ENCODE measurements at places on chromosomes 1 and 21.

DNA sequence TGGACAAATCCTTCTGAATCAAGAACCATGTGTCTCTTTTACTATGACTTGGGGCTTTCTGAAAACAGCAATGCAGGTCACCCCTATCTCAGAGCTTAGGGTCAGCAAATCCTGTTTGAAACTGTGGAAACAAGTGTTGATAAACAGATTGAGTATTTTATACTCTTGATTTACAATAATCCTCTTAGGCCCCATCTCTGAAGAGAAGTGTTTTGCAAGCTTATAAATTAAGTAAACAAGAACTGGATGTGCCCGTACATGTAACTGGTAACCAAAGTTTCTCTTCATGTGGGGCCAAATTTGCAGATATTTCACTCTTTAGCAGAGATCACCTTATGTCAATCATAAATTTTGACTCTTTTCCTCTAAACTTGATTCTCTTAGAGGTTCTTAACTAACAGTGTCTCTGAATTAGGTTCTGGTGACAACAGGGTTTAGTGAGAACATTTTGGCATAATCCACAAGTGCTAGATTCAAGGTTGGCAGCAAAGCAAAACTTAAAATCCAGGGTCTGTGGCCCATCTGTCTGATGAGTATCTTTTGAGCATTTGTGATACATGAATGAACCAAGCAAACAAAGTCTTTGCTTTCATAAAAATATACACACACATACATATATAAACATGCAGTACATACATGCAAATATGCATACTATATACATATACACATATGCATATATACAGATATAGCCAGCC is 183.0 kb upstream of the HOOK1 start:
- no peaks in the 10 kb centered on the region for H3K4me1 ChIP-seq
- no peak for ATAC-seq
- no peak overlapping the region for H3K4me3 ChIP-seq
- H3K36me3 ChIP-seq: peaks cover 9% of the 10 kb centered on the region

DNA sequence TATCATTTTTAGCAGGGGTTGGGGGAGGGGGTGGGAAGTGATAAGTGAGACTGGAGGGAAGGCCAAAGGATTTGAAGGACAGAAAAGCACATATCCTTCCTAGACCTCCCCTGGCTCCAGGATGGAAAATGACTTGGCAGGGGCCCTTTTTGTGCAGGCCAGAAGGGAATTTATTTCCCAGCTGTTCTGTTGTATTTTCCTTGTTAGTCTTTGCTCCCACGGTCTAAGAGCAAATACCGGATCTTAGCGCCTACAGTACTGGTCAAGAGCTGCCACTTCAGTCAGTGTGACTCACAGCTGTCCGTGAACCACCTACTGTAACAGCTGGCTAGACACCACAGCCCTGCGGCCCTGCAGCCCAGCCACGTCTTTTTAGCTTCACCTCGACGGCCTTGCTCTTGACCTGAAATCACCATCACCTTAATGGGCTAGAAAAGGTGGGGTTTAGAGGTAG is 51.0 kb upstream of the ERRFI1 start:
- no peaks in the 10 kb centered on the region for H3K36me3 ChIP-seq
- no peaks in the 10 kb centered on the region for H3K4me1 ChIP-seq
- ATAC-seq: no peak
- peaks cover 58% of the 10 kb centered on the region for H3K27me3 ChIP-seq

- ATAC-seq: no peak
- no peaks in the 10 kb centered on the region for H3K27me3 ChIP-seq
- H3K4me1 ChIP-seq: no peaks in the 10 kb centered on the region
- no peak overlapping the region for H3K27ac ChIP-seq
- no peaks in the 10 kb centered on the region for H3K36me3 ChIP-seq
Measured at GRCh38 chr1:115404911-115405310, 66.9 kb upstream of the NGF start.

DNA sequence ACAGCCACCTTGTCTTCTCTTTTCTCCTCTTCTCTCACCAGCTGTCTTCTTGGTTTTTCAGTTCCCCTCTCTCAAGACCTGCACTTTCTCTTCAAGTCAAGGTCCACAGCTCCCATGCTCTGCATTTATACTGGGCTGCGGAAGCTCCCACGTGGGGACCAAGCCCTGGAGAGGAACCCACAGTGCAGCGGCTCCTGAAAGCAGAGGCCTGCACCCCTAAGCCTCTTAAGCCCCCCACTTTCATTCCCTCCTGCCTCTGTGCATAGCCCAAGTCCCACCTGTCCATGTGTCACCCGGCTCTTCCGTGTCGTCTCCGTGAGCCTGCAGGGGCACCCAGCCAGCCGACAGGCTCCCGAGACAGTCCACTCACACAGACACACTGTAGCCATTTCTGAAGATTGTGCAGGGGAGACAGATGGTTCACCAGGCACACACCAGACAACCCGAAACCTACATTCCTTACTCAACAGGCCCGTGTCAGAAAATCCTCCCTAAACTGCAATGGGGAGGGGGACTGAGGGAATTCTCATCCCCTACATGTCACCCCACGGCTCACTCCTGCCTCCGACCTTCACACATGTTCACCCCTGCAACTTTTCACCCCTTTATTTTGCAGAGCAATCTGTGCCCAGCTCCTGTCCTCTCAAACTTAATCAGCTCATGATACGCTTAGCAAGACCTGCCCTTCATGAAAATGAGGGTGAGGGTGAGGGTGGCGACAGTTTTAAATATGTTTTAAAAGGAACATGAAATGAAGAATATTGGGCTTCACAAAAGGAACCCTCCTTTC is 6.3 kb downstream of the MX2 start:
- no peaks in the 10 kb centered on the region for H3K36me3 ChIP-seq
- peak; percentile 91 for ATAC-seq
- no peaks in the 10 kb centered on the region for H3K27me3 ChIP-seq
- H3K4me1 ChIP-seq: peaks cover 68% of the 10 kb centered on the region
- peak overlapping the region; percentile 63 for H3K4me3 ChIP-seq

DNA sequence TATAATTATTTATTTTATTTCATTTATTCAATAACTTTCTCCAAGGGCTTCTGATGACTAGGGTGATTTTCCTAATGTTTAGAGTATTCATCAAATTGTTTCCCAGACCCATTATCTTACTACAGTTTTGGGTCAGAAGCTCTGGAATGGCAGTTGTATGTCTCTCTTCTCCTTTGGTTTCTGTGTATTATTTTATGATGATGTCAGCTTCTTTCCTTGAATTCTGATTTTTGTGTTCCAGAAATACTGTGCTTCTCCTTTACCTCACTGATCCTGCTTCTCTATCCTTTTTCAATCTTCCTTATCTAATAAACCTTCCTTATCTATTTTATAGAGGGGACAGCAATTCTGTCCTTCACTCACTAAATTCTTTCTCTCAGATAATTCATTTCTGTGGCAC is 48.8 kb downstream of the LRRC8B start:
- H3K4me3 ChIP-seq: no peak overlapping the region
- peaks cover 16% of the 10 kb centered on the region for H3K4me1 ChIP-seq
- peaks cover 61% of the 10 kb centered on the region for H3K36me3 ChIP-seq
- no peak overlapping the region for H3K27ac ChIP-seq
- no peak for ATAC-seq
- no peaks in the 10 kb centered on the region for H3K27me3 ChIP-seq

DNA sequence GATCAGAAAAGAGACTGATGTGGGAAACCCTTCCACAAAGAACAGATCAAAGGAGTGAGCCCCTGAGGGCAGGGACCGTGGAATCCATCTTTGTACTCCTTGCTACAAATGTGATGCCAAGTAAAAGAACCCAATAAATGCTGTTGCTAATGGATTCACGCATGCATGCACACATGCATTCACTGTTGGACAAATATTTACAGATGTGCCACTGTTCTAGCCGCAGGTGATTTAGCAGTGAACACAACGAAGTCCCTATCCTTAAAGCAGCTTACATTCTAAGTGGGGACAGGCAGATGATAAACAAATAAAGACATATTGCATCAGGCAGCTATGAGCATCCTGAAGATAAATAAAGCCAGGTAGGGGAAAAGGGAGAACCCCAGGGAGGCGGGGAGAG is 67.8 kb downstream of the ITPKB start:
- H3K27me3 ChIP-seq: no peaks in the 10 kb centered on the region
- ATAC-seq: no peak
- H3K4me1 ChIP-seq: peaks cover 53% of the 10 kb centered on the region
- H3K4me3 ChIP-seq: no peak overlapping the region

DNA sequence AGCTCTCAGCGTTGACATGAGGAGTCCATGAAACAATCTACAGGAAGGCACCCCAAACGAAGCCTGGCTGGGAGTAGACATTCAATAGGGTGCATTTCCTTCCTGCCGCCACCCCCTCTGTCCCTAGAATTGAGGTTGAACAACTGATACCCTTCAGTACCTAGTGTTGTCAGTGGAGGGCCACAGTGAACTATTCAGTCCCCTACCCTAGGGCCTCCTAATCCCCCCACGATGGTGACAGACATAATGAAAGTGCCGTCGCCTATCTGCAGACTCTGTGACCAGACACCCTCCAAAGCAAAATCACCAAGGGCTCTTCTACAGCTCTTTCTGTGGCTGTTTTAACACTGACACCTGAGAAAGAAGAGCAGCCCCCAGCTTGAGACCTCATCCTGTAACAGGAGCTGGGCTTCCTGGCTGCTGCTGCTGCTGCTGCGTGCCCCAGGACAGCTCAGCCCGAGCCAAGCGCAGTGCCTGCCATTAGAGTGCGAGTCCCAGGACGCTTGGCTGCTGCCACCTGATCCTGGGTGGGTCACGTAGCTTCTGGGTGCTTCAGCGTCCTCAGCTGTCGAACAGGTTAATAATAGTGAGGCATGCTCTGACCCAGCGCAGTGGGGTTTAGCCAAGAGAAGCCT is 183.0 kb downstream of the ZBTB18 start:
- H3K27ac ChIP-seq: no peak overlapping the region
- no peak overlapping the region for H3K4me3 ChIP-seq
- H3K4me1 ChIP-seq: peaks cover 26% of the 10 kb centered on the region
- H3K36me3 ChIP-seq: no peaks in the 10 kb centered on the region

GRCh38 chr1:179228783-179229213 is 679 bp downstream of the ABL2 start:
- H3K27ac ChIP-seq: peak overlapping the region; percentile 89
- H3K27me3 ChIP-seq: no peaks in the 10 kb centered on the region
- no peaks in the 10 kb centered on the region for H3K36me3 ChIP-seq
- ATAC-seq: peak; percentile 61
- H3K4me1 ChIP-seq: peaks cover 33% of the 10 kb centered on the region

- peaks cover 9% of the 10 kb centered on the region for H3K27me3 ChIP-seq
- no peak overlapping the region for H3K4me3 ChIP-seq
- no peak overlapping the region for H3K27ac ChIP-seq
- no peaks in the 10 kb centered on the region for H3K36me3 ChIP-seq
- no peaks in the 10 kb centered on the region for H3K4me1 ChIP-seq
Measured at GRCh38 chr1:116853680-116854402, 55.9 kb upstream of the PTGFRN start.

DNA sequence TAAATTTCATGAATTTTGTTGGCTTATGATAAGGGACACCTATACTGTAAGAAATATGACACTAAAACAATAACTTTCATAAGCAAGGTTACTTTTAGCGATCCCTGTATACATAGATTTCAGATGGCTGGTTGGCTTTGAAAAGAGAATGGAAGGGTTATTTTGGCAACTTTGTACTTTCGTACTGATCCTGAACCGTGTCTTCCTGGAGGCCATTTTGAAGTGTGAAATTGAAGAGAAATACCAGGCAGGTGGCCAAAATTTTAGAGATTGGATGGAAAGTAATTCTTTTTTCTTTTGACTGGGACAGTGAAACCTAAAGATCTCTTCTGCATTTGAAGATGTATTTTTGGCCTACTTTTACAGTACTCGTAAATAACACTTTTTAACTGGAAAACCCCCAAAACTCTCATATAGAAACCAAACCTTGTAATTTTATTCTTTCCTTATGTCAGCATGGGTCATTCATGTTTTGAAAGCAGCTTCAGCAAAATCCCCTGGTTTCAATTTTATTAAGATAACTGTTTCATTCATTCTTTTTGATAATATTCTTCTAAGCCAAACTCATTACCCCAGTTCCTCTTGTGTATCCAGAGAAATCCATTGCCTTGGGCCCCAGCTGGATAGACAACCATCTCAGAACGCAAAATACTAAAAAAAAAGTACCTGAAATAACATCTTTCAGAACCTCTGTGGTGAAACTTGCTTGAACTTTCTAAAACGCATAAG is 38.4 kb upstream of the ZNF281 start:
- H3K4me3 ChIP-seq: peak overlapping the region; percentile 39
- no peaks in the 10 kb centered on the region for H3K27me3 ChIP-seq
- peak overlapping the region; percentile 77 for H3K27ac ChIP-seq
- peak; percentile 87 for ATAC-seq
- no peaks in the 10 kb centered on the region for H3K36me3 ChIP-seq

GRCh38 chr1:33397994-33398393 is 32.9 kb downstream of the PHC2 start:
- peaks cover 17% of the 10 kb centered on the region for H3K27me3 ChIP-seq
- no peak overlapping the region for H3K4me3 ChIP-seq
- no peaks in the 10 kb centered on the region for H3K36me3 ChIP-seq
- H3K27ac ChIP-seq: no peak overlapping the region
- no peak for ATAC-seq

- H3K27ac ChIP-seq: no peak overlapping the region
- peaks cover 4% of the 10 kb centered on the region for H3K36me3 ChIP-seq
- H3K27me3 ChIP-seq: peaks cover 70% of the 10 kb centered on the region
Measured at GRCh38 chr1:201647722-201648065, 108.8 kb downstream of the NAV1 start.

- no peak overlapping the region for H3K4me3 ChIP-seq
- peaks cover 62% of the 10 kb centered on the region for H3K36me3 ChIP-seq
- no peaks in the 10 kb centered on the region for H3K4me1 ChIP-seq
- no peak overlapping the region for H3K27ac ChIP-seq
Measured at GRCh38 chr1:235745503-235746136, 96.0 kb upstream of the GNG4 start.

DNA sequence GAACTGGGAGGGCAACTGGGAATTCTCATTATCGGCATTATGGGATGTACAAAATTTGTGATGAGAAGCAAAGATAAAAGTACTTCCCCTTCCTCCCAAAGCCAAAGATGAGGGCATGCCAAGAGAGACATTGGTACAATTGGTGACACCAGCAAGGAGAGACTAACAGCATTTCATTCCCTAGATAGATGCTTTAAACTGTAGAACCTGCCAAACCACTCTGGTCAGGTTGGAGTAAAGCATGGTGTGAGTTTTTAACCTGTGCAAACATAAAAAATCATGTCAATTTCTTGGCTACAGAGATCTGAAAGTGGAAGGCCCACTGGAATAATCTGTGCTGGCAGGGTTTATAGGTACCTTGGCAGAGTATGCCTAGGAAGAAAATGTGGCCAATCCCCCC is 19.4 kb downstream of the CTXND2 start:
- H3K36me3 ChIP-seq: no peaks in the 10 kb centered on the region
- peaks cover 6% of the 10 kb centered on the region for H3K4me1 ChIP-seq
- H3K4me3 ChIP-seq: no peak overlapping the region
- ATAC-seq: no peak
- no peaks in the 10 kb centered on the region for H3K27me3 ChIP-seq

DNA sequence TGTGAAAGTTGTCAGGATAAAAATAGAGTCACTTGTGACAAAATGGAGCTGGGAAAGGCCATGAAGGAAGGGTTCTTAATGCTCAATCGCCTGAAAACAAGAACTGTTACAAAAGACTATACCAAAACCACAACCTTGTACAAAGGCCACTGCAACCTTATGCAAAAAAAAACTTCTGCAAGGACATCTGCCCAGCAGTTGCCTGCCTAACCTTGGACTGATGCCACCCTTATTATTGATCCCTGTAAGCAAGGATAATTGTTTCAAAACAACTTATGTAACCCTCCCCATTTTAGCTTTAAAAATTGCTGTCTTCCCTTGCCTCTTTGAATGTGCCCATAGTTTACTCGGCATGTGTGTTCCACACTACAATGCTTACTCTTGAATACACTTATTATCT is 5.7 kb downstream of the ALG14 start:
- peaks cover 7% of the 10 kb centered on the region for H3K4me1 ChIP-seq
- H3K27ac ChIP-seq: no peak overlapping the region
- no peak overlapping the region for H3K4me3 ChIP-seq
- ATAC-seq: no peak
- H3K36me3 ChIP-seq: peaks cover 42% of the 10 kb centered on the region
- H3K27me3 ChIP-seq: no peaks in the 10 kb centered on the region
